Stimulated activated CD8-positive, alpha-beta memory T cell treated with anti-CD3 and anti-CD28 coated beads, Interleukin-12 subunit alpha, Interleukin-12 subunit beta, amount 100 ng/mL, for 4 hours (primary cell): ENCODE measurements at places on chromosomes 5 and 9.

- no peak for DNase-seq
These were observed 38.2 kb upstream of the LPAR1 start for GRCh38 chr9:111076519-111076918.

DNA sequence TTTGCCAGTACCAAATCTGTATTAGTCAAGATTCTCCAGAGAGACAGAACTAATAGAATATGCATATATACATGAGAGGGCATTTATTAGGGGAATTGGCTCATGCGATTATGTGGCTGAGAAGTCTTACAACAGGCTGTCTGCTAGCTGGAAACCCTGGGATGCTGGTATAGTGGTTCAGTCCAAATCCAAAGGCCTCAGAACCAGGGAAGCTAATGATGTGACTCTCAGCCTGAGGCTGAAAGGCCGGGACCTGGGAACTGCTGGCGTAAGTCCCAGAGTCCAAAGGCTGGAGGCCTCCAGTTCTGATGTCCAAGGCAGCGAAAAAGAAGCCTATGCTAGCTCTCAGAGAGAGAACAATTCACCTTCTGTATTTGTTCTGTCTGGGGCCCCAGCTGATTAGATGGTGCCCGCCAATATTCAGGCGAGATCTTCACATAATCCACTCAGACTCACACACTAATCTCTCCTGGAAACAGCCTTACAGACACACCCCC is 84.1 kb downstream of the KIAA1958 start:
- DNase-seq, result no peak

DNA sequence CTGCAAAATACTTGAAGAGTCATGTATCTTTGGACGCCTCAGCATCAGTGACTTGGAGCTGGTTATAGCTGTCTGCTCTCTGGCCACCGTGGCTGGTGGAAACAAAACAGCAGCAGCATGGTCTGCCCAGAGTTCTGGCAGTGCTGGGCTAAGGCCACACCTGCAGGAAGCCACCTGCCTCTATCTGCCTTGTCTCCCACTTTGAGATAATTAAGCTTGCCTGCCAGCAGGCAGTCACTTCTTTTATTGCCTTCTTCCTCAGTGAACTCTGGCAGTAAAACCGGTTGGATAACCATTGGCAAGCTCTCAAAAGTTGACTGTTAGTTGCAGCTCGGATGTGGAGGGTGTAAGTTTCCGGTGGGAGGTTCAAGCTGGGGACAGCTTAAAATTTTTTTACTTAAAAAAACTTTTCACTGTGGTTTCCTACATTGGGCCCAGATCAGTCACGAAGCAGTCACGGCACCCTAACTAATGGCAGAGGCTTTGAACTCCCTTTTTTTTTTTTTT is 4.9 kb downstream of the SMIM3 start:
- peak; percentile 30 for DNase-seq

- DNase-seq, result no peak
These were observed 16.0 kb upstream of the PUM3 start for GRCh38 chr9:2859776-2860379.

- DNase-seq, result no peak
These were observed 5.2 kb downstream of the MEF2C start for GRCh38 chr5:88877826-88878225.

GRCh38 chr5:141811287-141812155 is 66.7 kb downstream of the PCDH1 start:
- DNase-seq, result no peak

GRCh38 chr9:14440062-14440461 is 126.1 kb upstream of the NFIB start:
- no peak for DNase-seq

GRCh38 chr9:5263351-5264218 is 32.4 kb downstream of the INSL4 start:
- DNase-seq, result no peak

DNA sequence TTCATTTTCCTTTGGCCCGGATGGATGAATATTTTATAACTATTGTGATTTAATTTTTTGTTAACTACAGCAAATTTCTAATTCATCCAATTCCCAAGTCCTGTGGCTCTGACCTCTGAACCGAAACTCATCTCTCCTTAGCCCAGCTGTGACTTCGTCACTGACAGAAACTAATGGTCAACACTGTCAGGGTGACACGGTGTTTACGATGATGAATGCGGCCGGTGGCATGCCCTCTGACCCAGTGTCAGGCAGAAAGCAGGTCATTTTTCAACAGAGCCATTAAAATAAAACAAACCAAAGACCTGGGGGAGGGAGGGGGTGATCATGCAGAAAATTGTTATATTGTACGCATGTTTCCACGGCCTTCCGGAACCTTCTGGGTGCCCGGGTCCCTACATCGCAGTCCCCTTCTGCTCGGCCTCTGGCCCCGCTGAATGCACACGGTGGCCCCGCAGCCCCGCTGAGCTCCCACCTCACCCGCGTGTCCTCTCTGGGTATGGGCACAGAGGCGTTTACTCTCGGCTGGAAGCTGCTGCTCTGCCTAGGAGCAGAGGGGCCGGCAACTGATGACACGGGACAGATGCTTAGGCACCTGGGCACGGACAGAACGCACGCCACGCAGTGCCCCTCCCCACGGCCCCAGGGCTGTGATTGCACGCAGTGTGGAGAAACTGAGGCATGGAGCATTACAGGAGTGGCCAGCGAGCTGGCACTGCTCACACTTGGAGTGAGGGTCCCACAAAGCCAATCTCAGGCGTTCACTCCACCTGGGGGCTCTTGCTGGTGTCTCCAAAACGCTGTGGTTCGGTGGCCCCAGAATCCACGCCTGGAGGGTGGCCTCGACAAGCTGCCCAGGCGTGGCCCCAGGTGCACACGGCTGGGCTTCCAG is 8.1 kb downstream of the CCDC187 start:
- no peak for DNase-seq

- DNase-seq, result no peak
These were observed 53.8 kb downstream of the RAD23B start for GRCh38 chr9:107336718-107337360.

- no peak for DNase-seq
These were observed 272.4 kb downstream of the ARRDC3 start for GRCh38 chr5:91110686-91111085.

- DNase-seq, result no peak
These were observed 21.7 kb downstream of the HBEGF start for GRCh38 chr5:140324617-140325241.

GRCh38 chr5:14270209-14270702 is 127.1 kb downstream of the TRIO start:
- DNase-seq, result no peak

- DNase-seq, result no peak
These were observed 23.0 kb upstream of the PPP1R26 start for GRCh38 chr9:135456436-135457104.

DNA sequence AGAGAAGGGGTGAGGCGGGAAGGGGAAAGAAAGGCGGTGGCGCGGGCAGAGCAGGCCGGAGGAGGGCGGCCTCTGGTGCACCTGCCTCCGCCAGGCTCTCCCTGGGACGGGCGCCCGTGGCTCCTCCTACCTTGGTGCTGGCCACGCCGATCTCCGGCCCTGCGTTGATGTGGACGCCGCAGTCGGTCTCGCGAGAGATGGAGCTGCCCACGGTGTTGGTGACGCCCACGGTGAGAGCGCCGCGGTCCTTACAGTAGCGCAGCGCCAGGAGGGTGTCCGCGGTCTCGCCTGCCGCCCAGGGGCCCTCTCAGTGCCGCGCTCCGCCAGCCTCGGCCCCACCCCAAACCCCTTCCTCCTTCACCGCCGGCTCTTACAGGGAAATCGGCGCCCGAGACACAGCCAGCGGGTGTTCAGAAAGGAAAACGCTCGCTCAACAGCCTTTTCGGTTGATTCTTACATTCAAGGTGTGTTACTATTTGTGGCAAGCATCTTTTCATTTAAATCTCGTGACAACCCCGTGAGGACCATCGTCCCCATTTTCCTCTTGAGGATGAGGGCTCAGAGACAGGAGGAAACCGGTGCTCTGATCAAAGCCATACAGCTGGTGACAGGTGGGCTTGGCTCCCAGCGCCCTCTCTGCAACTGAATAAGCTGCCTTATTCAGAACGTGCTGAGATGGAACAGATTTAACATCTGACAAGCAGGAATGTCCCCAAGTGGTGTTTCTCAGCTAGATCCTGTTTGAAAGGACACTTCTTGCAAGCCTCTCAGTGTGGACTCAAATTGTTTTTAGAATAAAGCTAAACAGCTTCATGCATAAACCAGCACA is 22.0 kb upstream of the MAPK9 start:
- no peak for DNase-seq

GRCh38 chr5:168726342-168726741 is 147.2 kb upstream of the PANK3 start:
- no peak for DNase-seq

- DNase-seq, result no peak
These were observed 10.6 kb upstream of the DMRT2 start for GRCh38 chr9:1039589-1039988.

DNA sequence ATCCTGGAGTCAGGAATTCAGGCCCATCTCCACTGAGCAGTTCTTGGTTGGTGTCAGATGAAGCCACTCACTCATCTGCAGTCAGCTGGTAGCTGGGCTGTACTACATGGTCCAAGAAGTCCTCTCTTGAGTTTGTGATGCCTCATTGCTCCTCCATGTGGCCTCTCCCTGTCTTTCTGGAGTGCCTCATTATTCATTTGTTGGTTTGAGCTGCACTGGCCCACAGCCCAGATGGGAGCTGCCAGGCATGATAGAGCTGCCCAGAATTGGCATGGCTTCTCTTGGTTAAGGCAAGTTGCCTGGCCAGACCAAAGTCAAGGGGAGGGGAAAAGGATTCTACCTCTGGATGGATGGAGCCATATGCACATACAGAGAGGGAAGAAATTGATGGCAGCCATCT is 8.0 kb downstream of the PTCD2 start:
- no peak for DNase-seq

GRCh38 chr5:124662181-124662781 is 84.2 kb downstream of the ZNF608 start:
- no peak for DNase-seq

GRCh38 chr9:110007477-110008270 is 200.3 kb downstream of the C9orf152 start:
- no peak for DNase-seq

DNA sequence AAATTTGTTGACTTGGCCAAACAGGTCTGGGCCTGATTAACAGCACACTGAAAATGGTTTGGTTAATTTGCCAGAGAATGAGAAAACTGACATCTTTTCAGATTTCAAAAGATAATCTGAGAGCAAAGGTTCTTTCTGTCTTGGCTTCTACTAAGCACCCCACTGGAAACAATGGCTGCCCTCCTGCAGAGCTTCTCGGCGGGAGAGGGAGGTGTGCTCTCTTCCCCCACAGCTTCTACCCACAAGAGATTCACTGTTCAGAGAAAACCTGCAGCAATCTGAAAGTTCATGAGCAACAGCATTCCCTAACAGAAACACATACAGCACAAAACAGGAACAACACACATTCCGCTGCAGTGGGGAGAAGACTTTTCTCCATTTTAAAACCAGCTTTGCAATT is 3.0 kb downstream of the DNAH5 start:
- no peak for DNase-seq

GRCh38 chr9:137128862-137129455 is 10.0 kb upstream of the GRIN1 start:
- DNase-seq, result no peak

DNA sequence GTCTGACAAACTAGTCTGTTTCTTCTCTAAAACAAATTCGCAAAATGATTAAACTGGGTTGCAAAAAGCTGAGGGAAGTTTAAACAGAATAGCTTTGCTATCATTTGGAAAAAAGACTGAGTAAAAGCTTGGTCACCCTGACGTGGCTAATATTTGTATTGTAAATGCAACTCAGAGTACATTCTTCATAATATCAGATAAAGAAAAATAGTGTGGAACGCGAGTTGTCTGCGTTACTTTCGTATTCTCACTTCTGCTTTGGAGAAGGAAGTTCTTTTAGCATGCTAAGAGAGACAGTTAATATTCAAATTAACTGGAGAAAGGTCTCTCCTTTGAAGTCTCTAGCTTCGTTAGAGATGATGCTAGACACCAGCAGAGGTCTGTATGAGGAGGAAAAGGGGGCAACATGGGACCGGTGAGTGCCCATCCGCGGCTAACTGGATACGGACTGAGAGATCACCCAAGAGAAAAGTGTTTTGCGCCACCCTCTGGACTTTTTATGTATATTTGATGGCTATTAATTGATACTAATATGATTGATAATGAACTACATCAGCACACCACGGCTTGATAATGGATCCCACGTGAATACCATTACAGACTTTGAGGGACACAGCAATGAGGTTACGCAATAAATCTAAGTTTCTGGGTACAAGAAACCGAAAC is 2.9 kb upstream of the CNTRL start:
- DNase-seq, result no peak

DNA sequence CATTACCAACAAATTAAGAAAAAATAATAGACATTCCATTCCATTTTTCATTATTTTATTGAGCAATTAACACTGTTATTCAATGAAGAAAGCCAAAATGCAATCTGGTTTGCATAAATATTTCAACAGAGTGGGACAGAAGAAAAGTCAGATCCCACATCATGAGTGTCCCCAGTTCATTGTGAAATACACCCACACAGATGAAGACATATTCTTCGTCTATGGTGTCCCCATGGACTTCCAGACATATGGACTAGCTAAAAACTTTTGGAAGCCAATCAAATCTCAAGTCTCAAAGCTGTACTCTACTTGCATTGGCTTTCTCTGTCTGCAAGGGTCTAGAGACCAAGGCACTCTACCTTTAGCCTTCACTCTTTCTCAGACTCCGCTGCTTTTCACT is 194.3 kb downstream of the SEMA5A start:
- no peak for DNase-seq

- DNase-seq, result no peak
These were observed 90.9 kb upstream of the GPR151 start for GRCh38 chr5:146606893-146607292.

DNA sequence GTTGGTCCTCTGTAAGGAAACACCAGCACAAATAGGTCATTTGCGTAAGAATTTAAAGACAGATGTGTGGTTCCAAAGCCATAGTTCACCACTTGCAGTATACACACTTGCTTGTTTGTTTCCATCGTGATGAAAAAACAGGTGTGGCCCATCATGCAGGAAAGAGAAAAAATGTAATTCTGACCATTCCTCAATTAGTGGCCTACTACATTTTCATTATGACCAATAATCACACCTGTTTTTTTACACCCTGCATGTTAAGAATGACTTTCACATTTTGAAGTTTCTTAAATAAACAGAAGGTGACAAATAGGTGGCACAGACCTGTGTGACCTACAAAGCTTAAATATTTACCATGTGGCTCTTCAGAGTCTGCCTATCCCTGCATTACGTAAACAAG is 2.2 kb upstream of the ICE1 start:
- no peak for DNase-seq

DNA sequence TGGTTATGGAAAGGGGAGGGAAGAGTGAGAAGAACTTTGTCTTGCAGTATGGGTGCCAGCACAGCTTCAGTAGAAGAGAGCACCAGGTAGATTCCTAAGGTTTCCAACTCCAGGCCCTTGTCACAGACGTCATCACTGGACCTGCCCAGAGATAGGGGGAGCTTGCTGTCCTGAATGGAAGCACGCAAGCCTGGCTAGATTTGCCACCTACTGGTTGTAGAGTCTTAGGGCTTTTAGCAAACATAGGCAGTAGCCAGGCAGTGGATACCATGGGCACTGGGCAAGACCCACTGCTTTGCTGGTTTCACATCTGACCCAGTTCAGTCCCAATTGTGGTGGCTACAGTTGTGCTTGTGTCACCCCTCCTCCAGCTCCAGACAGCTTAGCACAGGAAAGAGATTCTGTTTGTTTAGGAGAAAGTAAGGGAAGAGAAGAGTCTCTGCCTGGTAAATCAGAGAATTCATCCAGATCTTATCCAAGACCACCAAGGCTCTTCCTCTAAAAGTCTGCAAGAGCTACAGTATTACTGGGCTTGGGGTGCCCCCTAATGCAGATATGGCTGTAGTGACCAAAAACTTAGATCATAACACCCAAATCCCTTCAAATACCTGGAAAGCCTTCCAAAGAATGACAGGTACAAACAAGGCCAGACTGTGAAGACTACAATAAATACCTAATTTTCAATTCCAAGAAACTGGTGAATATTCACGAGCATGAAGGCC is 158.9 kb downstream of the HINT1 start:
- no peak for DNase-seq
